A549 treated with Mapracorat at 1 μM for 4 hours (cell line): ENCODE measurements at places on chromosomes 7 and 10. TPM values are rescaled to one million over a fixed set of nuclear protein-coding genes. Genes with fewer than 3 reads are reported as not detected.

Gene EBF3
- total RNA-seq: 0.07 to 0.19 TPM (median 0.12 TPM) in 5 replicates

Gene LRRN3
- total RNA-seq: 0.04 to 0.05 TPM in 2 of 5 replicates, not detected in the others

Gene EGFR
- total RNA-seq: 85.7 to 122 TPM (median 97.1 TPM) in 5 replicates

Gene HNRNPA2B1
- total RNA-seq: 1,157 to 1,358 TPM (median 1,176 TPM) in 5 replicates

Gene AP3M1
- 26.7 to 32.5 TPM (median 30.3 TPM) in 5 replicates for total RNA-seq

Gene NUTM2A
- total RNA-seq: 0.08 TPM in 1 of 5 replicates, not detected in the others

Gene SDK1
- total RNA-seq: 0.38 to 0.76 TPM (median 0.40 TPM) in 5 replicates

Gene ITGB8
- total RNA-seq: 0.60 to 1.8 TPM (median 1.3 TPM) in 5 replicates

Gene ANKRD26
- total RNA-seq: 2.1 to 3.0 TPM (median 2.8 TPM) in 5 replicates

Gene GIMAP7
- not detected in 5 replicates for total RNA-seq

Gene PRLHR
- not detected in 5 replicates for total RNA-seq

Gene UPK3BL2
- total RNA-seq: 1.6 to 3.6 TPM (median 2.4 TPM) in 5 replicates

Gene ZNF488
- 11.5 to 14.5 TPM (median 13.2 TPM) in 5 replicates for total RNA-seq

Gene PRKG1
- total RNA-seq: not detected in 5 replicates

Gene CCDC136
- 1.4 to 2.2 TPM (median 2.0 TPM) in 5 replicates for total RNA-seq
